Effector memory CD8-positive, alpha-beta T cell (primary cell): ENCODE measurements at places on chromosomes 7 and 10.

DNA sequence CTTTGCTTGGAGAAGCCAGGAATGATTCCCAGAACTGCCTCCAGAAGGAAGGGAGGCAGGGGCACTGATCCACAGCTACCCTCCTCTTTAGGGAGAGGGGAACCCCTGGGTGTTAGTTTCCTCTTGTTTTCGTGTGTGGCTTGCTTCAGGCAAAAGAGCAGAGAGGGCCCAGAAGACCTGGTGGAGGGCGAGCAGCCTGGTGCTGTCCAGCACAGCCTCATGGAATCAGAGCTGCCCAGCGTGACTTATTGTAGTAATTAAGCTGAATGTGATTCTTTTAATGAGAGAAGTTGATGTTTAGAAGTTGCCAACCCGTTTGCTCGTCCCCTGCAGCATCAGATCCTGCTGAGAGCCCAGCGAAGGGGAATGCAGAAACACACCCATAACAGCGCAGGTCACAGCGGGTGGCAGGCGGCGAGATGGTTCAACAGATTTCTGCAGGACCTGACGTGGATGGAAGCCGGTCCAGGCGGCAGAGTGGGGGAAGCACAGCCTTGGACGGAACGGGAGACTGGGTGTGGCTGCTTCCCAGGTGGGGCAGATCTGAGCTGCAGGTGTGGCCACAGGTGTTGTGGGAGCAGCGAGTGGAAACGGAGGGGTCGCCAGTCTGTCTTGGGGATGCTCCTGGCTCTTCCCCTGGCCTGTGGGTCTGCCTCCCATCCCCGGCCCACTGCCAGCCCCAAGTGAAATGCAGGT, 53.7 kb upstream of the SHH start:
- no peak for DNase-seq

DNA sequence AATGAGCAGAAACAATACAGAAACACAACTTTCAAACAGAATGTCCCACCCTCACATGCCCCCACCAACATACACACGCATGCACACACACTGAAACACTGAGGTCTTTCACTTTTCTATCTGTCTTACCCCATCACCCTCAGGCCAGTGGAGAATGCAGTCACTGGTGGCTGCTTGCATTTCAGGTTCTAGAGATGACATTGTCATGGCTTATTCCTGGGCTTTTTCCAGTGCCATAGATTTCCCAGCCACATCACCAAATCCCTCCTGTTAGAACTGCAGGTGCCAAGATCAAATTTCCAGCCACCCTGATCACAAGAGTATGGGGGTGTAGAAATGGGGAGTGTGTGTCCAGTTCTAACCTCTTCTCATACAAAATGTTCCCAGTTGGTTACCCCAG, 68.4 kb downstream of the CACNA2D1 start:
- DNase-seq, result no peak

DNA sequence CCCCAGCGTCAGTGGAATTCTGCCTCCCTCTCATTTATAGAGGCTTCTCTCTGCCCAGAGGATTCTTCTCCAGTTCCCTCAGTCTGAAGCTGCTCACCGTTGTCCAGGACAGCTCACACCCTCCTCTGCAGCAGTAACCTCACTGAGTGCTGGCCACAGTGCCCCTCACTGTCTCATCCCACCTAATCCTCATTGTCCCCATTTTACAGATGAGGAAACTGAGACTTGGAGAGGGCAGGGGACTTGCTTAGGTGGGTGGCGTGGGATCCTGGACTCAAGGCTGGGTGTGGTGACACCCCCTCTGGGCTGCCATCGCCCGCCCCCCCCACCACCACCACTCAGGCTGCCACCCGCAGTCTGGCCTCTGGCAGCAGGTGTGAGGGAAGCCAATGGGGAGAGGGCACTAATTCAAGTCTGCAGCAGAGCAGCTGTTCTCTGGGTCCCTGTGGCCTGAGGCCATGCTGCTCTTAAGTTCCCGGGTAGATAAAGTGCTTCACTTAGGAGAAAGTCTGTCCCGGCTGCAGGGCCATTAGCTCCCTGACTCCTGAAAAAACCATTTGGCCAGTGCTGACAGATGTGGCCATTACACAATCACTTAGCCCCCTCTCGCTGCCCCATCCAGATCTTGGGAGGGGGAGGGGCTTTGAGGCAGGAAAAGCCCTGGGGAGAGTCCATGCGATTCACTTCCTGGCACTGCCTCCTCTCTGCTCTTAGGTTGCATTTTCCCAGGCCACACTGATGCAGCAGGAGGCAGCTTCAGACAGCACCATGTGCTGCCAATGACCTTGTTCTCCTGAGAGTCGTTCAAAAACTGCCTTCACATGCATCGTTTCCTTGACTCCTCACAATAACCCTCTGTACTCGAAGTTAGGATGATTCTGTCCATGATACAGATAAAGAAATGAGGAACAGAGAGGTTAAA, 36.3 kb downstream of the DRGX start:
- no peak for DNase-seq

DNA sequence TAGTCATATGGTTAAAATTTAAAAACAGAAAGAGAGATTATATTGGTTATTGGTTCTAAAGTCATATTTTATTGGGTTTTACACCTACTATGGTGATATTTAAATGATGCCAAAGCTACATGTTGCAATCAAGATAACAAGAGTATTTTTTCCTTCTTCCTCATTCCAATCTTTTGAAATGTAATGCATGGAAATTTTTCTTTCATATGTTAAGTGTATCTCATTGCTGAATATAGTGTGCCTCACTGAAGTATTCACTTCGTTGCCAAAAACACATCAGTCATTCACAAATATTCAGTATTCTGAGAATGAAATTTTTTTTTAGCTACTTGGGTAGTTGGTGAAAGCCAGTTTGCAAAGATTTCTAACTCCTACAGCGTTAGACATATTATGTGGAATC, 19.5 kb downstream of the HDAC9 start:
- no peak for DNase-seq

GRCh38 chr7:76149847-76150691, 51.6 kb upstream of the SRRM3 start:
- DNase-seq, result no peak
